ENCODE measurements at places on chromosomes 7 and 10.

DNA sequence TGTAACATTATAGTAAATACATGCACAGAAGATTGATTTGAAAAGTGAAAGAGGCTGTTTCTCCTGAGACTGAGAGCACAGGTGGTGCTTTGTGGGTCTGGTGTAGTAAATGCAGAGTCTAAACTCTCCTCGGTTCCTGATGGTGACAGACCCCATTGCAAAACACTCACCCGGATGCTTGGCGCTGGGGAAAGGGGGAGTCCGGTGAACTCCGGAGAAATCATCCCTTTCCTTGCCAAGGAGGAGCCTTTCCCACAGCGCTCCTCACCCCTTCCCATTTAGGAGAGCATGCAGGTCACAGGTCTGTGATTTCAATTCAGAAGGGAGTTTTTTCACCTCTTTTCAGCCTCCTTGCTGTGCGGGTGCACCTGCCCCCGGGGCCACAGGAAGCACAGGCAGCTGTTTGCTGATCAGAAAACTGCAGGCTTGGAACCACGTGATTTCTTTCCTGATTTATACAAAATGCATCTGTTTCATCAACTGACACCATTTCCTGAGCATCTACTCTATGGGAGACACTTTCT, 75.6 kb upstream of the LYZL2 start:
- no peak for DNase-seq

DNA sequence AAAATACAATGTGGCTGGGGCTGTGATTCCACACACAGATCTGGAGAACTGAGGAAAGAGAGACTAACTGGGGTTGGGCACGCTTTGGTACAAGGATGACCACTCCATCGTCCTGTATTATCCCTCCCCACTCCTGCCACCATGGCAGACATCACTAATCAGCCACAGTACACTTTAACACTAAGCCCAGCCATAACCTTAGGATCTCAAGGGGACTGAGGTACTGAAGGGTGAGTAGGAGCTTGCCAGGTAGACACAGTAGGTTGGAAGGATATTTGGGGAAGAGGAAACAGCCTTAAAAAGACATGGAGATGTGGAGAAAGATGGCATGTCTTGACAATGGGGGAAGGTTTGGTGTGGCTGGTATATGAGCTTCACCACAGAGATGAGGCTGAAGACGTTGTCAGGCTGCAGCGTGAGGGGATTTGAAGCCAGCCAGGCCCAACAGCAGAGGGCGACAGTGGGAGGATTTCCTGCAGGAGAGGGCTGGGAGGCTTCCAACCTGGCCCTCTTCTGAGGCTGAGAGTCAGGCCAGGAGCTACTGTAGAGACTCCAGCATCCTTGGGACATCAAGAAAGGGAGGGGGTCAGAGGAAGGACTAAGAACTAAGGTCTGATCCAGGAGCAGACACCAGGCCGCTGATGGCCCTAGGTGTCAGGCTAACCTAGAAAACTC, 58.6 kb upstream of the COL13A1 start:
- no peak for DNase-seq

DNA sequence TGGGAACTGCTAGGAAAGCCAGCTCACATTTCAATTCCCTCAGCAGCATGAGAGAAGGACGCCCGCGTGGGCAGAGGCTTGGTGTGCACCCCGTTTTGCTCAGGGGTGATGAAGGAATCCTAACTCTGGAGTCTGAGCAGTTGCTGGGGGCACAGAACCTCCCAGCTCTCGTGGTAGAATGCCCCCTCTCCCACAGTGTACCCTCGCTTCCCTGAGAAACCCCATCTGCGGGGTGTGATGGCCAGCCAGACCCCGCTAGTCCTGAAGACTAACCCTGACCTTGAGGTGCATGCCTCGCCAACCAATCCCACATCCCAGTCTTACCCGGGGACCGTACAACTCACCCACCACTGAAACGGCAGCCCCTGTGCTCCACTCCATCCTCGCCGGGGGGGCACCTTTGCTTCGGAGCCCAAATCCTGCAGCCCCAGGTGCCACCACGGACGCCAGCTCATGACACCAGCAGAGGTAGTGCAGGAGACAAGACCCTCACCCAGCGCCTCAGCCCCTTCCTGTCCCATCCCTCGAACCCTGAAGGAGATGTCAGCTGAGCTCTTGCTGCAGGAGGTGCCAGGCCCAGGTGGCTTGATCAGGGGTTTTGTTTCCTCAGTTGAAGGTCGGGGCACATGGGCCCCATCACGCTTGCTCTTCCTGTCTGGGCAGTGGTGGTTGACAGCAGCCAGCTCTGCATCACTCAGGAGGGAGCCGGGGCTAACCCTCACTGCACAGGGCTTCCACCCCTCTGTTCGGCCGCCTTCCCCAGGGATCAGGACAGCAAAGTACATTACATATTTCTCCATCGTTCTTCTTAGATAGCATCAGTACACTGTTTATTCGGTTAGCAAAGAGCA, 236.5 kb downstream of the MGMT start:
- DNase-seq = no peak

GRCh38 chr7:39304668-39305405, 261.4 kb upstream of the YAE1 start:
- DNase-seq = no peak

- DNase-seq = peak; percentile 69
These were observed at the start of gene ZNF488 for GRCh38 chr10:47384148-47384921. Gene ZNF488, minus strand, starts transcription at chr10:47384293. Its CDS starts 15,464 bp downstream, at chr10:47368829.

DNA sequence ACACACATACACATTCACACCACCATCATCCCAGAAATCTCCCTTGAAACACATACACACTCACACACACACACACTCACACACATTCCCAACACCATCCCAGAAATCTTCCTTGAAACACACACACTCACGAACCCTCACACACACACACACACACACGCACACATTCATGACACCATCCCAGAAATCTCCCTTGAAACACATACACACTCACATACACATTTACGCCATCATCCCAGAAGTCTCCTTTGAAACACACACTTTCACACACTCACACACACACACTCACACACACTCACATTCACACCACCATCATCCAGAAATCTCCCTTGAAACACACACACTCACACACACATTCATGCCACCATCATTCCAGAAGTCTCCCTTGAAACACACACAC, 360 bp upstream of the OPN4 start:
- no peak for DNase-seq

- no peak for DNase-seq
These were observed 428.5 kb downstream of the RPS24 start for GRCh38 chr10:78462176-78462575.

GRCh38 chr10:88996927-88997326, 6.3 kb downstream of the FAS start:
- DNase-seq = no peak

DNA sequence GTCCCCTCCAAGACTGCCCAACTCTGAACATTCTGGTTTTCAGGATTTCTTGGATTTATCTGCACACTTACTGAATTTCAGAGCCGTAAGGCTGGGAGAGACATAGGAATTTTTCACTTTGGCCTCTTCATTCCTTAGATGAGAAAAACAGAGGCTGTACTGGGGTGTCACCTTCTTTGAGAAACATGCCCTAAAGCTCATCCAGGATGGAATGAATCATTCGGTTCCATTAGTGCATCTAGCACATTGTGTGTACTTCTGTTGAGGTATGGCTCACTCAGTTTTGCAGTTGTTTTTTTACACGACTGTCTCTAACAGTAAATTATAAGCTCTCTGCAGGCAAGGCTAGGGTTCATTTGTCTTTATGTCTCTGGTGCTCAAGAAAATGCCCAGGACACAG, 383.4 kb downstream of the GATA3 start:
- DNase-seq = no peak

- DNase-seq = peak; percentile 65
These were observed 33.9 kb downstream of the KAZALD1 start for GRCh38 chr10:101095550-101096213.

- DNase-seq = no peak
These were observed 30.6 kb downstream of the LMTK2 start for GRCh38 chr7:98137134-98137825.

DNA sequence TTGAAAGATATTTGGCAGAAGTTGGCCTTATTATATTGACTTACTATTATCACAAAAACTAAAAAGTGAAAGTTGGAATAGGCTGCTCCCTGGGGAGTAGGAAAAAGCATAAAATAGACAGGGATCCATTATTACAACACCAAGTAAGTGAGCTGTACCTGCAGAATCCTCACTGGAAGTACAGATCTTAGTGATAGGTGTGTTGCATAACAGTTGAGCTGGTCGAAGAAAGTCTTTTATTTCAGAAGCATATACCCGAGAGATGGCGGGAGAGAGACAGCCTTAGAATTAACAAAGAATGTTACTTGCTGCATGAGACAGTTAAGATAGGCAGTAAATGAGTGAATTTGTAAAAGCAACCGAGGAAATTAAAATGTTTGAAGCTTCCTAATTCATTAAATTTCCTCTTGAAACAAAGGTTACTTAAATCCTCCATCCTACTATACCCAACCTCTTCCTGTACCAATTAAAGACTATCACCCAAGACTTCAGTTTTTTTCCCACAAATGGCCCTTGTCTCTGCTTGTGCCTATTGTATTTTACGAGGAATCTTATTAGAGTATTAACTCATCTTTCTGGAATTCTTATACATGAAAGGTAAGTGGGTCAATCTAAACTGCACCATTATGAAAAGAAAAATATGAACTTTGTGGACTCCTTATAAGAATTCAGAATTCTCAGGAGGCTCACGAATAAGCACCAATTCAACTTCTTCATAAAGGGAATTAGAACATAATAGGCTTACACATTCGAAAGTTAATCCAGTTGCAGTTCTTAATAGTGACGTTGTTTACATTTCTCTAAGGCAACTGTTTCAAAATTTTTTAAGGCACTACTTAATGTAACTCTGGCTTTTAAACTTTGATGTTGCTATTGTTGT, 56.2 kb downstream of the CREM start:
- no peak for DNase-seq

DNA sequence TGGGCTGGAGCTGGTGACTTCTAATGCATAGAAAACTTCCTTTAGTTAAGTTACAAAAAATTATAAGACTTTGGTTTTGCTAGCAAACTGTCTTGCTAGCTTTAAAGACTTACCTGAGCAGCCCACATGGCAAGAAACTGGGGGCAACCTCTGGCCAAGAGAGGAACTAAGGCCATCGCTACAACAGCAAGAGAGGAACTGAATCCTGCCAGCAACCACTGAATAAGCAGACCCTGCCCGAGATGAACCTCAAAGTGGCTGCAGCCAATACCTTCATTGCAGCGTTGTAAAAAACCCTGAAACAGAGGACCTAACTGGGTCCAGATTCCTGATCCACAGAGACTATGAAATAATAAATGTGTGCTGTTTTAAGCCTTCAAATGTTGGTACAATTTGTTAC, 54.6 kb upstream of the STARD3NL start:
- DNase-seq = no peak

GRCh38 chr10:131082991-131083481, 228.5 kb downstream of the TCERG1L start:
- DNase-seq = no peak

GRCh38 chr7:112176693-112177415, 29.3 kb downstream of the DOCK4 start:
- DNase-seq = no peak

DNA sequence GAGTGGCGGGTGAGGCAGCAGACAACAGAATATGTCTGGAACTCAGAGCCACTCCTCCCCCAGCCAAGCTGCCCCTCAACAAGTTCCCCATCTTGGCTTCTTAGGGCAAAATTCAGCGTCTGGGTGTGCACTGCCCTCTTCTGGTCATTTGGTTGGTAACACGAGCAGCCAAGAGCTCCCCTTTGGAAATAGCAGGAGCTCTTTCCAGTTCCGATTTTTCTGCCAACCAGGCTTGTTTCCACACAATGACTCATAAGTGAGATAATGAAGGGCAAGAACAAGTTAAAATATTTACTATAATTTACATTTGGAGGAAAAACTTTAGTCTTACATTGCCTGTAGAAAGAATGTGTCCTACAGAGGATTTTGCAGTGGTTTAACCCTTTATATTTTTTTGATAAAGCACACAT, 70.5 kb downstream of the ADCYAP1R1 start:
- peak; percentile 7 for DNase-seq

DNA sequence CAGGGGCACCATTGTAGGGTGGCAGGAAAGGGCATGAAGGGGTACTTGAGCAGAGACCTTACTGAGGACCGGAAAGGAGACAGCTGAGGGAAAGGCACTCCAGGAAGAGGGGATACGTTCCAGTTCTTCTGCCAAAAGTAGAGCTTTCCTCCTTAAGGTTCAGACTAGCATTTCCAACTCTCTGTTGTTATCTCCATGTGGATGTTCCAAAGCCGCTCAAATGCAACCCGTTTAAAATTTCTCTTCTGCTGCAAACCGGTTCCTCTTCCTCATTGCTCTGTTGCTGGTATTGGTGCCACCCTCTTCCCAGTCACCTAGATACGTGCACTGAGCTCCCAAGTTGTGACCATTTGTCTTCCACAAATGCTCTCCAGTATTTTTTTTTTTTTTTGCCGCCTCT, 47.5 kb downstream of the TMEM209 start:
- no peak for DNase-seq

DNA sequence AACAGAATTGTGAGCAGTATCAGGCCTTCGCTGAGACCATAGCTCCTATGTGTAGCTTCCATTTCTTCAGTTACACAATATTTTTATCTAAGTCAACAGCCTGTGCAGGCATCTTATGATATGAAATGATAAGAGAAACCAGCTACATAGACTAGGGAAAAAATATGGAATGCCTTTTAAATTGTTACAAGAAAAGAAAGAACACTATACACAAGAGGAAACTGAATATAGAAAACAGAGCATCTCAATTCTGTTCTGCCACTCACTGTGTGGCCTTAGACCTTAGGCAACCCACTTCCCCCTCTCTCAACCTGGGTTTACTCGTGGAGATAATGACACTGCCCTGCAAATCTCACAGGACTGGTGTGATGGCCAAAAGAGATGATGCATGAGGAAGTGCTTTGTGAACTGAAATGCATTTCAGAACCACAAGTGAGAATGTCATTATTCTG, 132.9 kb downstream of the LRRN3 start:
- DNase-seq = no peak

- no peak for DNase-seq
These were observed 99.9 kb downstream of the PRLHR start for GRCh38 chr10:118495499-118495898.

- DNase-seq = no peak
These were observed 33.6 kb downstream of the JMJD1C start for GRCh38 chr10:63431962-63432797.

- DNase-seq = no peak
These were observed 443.0 kb upstream of the MKI67 start for GRCh38 chr10:128568990-128569945.

Data from stimulated activated CD4-positive, alpha-beta T cell treated with anti-CD3 and anti-CD28 coated beads, Interleukin-15, amount 100 ng/mL, for 48 hours (primary cell).